ENCODE measurements at places on chromosomes 1 and 21.

GRCh38 chr1:223030871-223031400 is 112.1 kb downstream of the TLR5 start:
- DNase-seq, result no peak

DNA sequence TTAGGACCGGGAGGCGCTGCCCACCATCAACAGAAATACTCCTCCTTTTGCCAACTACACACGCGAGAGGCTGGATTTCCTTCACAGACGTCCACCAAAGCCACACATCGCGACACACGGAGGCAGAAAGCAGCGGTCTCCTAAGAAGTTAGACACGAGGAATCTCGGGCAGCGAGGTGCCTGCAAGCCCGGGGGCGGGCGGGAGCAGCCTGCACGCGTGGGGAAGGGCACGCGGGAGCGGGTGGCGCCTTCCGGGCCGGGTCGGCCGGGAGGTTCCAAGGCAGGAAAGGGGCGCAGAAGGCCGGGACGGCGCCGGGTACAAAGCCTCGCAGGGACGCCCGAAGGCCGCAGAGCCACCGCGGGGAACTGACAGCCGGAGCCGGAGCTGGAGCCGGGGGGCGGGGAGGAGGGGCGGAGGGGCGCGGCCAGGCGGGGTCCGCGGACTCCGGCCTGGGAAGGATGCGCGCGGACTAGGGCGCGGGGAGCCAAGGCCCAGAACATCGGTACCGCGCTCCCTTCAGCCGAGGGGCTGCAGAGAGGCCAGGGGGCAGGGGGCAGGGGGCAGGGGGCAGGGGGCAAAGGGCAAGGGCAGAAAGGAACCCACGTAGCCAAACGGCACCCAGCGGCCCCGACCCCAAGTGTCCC is 722 bp downstream of the NPHP4 start:
- DNase-seq, result peak; percentile 51

GRCh38 chr1:198563583-198563982 is 23.1 kb upstream of the ATP6V1G3 start:
- no peak for DNase-seq

GRCh38 chr1:24130385-24130784 is 12.6 kb downstream of the IL22RA1 start:
- DNase-seq, result no peak

GRCh38 chr1:204325944-204326343 is 33.8 kb downstream of the PLEKHA6 start:
- DNase-seq, result no peak

DNA sequence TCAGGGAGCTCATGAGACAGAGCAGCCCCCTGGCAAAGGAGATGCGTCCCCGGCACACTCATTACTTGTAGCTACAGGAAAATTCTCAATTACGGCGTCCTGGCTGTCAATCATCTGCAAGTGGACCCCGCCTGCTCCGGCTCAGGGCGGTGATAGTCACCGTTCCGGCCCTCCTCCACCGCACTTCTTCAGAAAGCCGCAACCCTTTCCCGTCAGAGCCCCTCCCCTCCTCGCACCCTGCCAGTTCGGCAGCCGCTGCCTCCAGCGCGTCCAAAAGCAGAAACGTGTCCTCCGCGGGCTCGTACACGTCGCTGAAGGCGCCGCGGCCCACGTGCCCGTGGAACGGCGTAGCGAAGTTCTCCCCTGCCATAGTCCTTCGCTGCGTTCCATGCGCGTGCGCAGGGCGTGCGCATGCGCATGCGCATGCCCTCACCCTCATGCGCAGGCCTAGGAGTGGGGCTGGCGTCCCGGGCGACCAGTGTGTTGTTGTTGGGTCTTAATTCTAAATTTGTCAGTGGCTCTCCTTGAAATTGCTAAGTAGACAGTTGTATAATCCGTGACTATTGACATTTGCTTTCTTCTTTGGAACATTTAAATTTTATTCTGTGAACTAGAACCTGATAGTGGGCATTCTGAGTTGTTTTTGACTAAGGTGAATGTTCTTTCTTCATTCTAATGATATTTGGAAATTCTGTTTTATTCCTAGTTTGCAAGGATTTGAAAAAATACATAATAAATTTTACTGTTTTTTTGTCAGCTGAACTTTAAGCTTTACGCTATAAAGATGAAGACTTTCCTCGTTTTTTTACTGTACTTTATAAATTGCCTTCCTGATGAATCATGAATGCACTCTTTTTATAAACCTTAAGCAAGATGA is 107.5 kb downstream of the LTN1 start:
- peak; percentile 91 for DNase-seq

DNA sequence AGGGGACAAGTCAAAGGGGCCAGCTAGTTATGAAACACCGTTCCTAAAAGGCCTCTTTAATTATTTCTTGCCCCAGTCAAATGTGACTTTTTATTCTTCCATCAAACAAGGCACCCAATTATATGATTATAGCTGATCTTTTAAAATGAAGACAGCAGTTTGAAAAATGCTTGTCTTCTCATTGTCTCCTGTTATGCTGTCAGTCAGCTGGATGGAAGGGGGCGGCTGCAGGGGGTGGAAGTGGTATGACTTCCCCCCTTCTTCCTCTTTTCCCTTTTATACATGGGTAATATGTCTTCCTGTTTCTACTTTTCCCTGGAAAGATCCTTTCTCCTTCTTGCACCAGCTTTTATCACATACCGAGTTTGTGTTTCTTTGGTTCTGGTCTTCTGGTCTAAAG is 25.8 kb upstream of the KCNA10 start:
- no peak for DNase-seq

DNA sequence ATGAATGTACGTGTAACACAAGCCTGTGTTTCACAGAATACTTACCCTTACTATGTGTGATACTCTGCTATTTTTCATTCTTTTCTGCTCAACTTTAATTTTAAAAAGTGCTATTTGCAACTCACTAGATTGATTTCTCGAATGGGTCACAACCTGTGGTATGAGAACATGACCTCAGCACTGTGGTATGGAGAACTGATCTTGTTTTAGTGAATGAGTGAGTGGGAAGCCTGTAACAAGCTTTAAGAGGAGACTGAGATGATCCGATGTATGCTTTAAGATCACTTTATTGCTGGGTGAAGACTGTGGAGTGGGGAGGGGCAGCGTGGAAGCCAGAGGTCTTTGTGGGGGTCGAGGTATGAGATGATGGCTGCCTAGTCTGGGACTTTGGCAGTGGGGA is 21.6 kb downstream of the MECR start:
- no peak for DNase-seq

GRCh38 chr1:100428160-100428559 is 75.9 kb downstream of the CDC14A start:
- no peak for DNase-seq

- no peak for DNase-seq
These were observed 143.0 kb upstream of the GRIK3 start for GRCh38 chr1:37177230-37177864.

- no peak for DNase-seq
These were observed 42.5 kb downstream of the PRDM16 start for GRCh38 chr1:3111348-3112021.

DNA sequence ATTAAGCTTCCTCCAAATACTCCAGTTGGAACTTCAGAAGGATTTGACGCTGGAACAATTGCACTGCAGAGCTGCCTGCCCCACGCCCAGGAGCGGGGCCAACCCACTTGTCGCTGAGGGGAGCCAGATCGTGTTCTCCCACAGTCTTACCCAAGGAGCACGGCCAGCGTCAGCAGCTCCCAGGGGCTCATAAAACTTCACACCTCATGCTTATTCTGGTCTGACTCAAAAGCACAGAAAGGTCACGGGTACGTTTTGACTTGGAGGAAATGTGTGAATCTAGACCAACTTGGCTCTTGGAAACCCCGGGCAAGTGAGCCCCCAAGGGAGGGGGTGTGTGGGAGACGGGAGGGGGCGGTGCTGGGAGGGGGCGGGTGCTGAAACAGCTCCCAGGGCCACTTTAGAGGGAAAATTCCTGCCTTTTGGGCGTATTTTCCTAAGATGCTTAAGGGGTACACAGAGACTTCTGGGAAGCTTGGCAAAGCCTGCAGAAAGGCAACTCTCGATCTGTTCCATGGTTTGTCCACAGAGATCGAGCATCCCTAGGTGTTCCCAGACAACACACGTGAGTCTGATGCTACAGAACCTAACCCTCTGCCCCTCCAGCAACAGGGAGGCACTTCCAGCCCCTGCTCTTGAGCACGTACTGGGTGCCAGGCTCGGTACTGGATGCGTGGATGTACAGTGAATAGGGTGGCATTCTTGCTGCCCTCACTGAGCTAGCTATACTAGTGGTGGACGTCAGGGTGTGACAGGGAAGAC is 98.9 kb downstream of the DHRS3 start:
- DNase-seq, result peak; percentile 66

DNA sequence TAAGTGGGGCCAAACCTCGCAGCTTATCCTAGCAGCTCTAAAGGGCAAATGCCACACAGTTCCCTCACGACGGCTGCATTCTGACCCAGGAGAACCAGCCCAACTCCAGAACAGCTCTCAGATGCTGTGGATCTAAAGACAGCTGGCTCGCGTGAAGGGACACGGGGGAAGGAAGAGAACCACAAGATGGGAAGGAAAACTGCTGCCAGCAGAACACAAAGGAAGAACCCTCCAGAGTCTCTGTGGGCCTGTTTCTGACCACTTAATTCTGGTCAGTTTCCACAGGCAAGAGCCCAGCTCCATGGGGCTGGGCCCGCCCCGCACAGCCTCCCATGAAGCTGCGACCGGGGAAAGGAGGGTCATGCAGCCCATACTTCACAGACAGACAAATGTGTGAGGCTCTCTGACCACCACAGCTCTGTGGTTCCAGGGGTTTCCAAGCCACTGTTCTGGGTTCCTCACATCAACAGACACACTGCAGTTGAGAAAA is 61.1 kb downstream of the SLC45A1 start:
- no peak for DNase-seq

DNA sequence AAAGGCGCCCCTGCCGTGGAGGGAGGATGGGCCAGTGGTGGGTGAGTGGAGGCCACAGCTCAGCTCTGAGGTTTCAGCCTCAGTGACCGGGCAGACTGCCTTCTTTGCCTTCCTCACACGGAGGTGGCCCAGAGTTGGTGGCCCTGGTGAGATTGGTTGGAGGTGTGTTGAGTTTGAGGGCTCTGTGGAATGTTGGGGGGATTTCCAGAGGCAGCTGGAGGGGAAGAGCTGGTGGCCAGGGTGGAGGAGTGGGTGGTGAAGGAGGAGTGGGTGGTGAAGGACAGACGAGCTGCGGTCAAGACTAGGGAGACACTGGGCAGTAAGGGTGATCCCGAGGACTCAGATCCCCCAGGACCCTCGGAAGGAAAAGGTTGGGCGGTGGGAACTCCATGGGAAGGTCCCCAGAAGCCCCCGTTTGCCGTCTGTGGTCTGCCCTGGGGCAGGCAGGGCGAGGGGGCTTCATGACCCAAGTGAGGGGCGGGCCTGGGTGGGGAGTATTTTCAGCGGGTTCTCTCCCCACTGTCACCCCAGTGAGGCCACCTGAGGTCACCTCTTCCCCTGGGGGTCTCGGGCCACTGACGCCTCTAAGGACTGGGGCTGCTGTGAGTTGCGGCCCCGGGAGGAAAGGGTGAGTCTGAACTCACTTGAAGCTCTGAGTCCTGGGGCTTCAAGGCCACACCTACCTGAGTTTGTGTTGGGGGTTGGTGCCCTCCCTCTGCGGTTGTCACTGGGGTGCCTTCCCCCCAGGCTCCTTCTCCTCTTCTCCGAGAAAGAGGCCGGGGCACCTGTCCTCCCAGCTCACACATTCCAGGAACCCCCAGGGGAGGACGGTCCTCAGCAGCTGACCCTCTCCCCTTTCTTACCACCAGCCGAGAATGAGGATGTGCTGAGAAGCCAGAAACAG is 22.7 kb upstream of the PIK3CD start:
- peak; percentile 75 for DNase-seq

- no peak for DNase-seq
These were observed 54.4 kb downstream of the ZZZ3 start for GRCh38 chr1:77627978-77628570.

DNA sequence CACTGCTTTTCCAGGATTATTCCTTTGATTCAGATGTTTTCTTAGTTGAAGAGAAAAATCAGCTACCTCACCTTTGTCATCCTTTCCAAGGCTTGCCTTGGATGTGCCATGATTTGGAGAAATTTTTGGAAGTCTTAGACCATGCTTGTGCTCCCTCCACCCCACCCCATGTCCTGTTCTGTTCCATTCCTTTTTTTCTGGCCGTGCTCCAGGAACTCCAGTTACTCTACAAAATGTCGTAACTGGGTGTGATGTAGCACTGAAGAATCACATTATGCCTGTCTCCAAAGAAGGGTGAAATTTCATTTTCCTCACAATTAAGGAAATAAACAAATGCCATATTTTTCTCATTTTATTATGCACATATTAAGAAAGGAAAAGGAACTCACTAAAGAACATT is 217.8 kb upstream of the ZRANB2 start:
- no peak for DNase-seq

GRCh38 chr1:103373991-103374390 is 151.5 kb upstream of the RNPC3 start:
- no peak for DNase-seq

- DNase-seq, result no peak
These were observed 101.5 kb downstream of the TENT5C start for GRCh38 chr1:117707371-117707770.

DNA sequence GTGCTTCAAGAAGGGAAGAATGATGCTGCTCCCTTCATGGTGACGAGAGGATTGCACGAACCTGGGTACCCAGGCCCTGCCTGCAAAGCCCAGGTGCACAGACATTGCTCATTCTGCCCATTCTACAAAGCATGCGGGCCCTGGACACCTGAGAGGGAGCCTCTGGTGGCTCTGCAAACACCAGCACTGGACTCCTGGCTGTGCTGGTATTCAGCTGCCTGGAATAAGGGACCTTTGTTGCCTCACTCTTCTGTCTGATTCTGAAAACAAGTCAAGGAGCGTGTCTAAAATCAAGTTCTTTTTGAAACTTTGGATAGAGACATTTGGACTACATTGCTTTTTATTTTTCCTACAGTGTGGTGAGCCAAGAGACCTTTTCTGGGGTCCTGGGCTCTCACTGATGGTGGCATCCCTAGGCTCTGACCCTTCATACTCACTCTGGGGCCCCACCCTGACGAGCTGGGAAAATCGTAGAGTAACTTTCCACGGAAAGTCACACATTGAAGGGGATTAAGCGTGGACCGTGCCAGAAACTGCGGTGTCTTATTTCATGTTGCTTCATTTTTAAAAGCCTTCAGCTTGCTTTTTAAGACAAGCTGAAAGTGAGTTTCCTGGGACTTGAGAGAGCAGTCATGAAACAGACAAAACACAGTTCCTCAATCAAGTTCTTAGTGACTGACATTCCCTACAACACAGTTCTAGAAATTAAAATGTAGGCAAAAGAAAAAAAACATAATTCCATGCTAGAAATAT is 24.0 kb downstream of the ABCA4 start:
- no peak for DNase-seq

- no peak for DNase-seq
These were observed 25.2 kb upstream of the PCBP3 start for GRCh38 chr21:45618287-45618686.

- no peak for DNase-seq
These were observed 35.6 kb upstream of the ADGRL4 start for GRCh38 chr1:79042117-79042516.

DNA sequence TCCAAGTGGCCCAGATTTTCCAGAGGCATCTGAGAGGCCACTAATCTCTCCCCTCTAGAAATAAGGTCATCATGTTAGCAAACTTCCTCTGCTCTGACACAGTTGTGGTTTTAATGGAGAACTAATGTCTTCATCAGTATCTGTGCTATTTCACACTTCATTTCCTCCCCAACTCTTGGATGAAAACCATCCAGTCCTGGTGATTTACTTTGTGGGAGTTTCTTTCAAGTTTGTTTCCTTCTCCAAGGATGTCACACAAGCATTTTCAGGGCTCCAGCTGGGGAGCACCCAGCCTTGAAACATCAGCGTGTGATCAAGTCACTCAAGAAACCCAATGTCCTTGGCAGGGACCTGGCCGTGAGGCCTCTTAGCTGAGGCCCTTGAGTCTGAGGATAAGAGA is 38.8 kb downstream of the TBX15 start:
- DNase-seq, result no peak

- DNase-seq, result peak; percentile 56
These were observed 140.1 kb upstream of the FMN2 start for GRCh38 chr1:239951511-239952140.

All from stimulated activated CD4-positive, alpha-beta T cell treated with anti-CD3 and anti-CD28 coated beads, Interleukin-2, amount 100 ng/mL, for 24 hours (primary cell).